ENCODE measurements at places on chromosomes 7 and 10.
A peak's percentile ranks its signal among the peaks of the same experiment; 100 is the strongest.

- no peak for DNase-seq
Observed at GRCh38 chr7:18153183-18153748, 125.6 kb upstream of the PRPS1L1 start.

GRCh38 chr7:37645282-37646050, 38.1 kb upstream of the GPR141 start:
- no peak for DNase-seq

- no peak for DNase-seq
Observed at GRCh38 chr10:133529576-133529946, 2.4 kb downstream of the CYP2E1 start.

DNA sequence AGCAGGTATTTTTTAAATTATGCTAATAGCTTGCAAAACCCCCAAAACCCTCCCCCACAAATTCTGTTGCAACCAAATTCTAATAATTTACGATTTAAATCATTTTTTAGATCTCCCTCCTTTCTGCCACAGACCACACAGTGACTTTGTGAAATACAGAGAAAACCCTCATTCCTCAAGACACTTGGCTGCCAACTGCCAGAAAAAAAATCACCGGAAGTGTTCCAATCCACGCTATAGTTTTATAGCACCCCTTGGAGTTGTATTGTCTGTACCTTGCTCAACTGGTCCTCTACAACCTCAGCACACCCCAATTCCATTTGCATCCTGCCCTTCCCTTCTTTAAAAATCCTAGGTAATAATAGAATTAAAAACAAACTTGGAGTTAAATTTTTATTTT, 560.1 kb downstream of the PARD3 start:
- no peak for DNase-seq

GRCh38 chr10:1569208-1569607, 168.1 kb downstream of the ADARB2 start:
- DNase-seq: no peak

DNA sequence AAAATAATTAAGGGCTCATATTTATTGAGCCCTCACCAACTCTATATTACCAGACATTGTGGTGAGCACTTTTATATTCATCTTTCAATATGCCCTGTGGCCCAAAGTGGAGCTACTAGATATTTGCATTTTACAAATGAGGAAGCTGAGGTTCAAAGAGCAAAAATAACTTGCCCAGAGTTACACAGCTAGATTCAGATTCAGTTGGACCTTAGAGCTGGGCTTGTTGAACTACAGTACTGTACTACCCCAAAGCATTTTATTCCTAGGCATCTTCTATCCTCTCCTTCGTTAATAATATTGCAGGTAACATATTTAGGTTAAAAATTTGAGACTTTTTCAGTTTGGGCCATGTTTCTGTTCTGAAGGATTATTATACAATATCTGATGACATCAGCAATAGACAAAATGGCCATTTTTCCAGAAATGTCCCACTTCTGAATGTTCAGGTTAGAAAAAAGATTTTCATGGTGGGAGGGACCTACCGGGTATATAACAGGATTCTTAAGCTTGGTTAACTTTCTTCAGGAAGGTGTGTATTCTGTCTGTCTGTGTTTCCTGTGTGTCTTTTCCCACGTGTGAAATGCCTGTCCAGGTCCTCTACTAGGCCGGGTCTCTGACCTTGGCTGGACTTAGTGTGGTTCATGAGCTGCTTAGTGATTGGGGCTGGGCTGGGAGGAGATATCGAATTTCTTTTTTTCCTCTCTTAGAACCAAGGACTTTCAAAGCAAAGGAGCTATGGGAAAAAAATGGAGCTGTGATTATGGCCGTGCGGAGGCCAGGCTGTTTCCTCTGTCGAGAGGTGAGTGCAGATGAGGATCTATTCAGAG, 13.6 kb downstream of the PRXL2A start:
- no peak for DNase-seq

DNA sequence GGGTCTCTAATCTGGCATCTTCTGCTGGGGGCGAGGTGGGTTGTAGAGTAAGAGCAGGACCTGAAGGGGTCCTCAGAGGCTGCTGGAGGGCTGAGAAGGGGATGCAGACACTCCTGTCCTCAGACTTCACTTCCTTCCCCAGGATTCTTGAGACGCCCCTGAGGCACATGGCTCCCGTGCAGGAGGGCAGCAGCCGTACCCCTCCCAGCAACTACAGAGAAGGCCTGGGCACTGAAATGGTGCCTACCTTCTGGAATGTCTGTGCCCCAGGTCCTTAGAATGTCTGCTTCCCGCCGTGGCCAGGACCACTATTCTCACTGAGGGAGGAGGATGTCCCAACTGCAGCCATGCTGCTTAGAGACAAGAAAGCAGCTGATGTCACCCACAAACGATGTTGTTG, 52.0 kb downstream of the VWA2 start:
- no peak for DNase-seq

DNA sequence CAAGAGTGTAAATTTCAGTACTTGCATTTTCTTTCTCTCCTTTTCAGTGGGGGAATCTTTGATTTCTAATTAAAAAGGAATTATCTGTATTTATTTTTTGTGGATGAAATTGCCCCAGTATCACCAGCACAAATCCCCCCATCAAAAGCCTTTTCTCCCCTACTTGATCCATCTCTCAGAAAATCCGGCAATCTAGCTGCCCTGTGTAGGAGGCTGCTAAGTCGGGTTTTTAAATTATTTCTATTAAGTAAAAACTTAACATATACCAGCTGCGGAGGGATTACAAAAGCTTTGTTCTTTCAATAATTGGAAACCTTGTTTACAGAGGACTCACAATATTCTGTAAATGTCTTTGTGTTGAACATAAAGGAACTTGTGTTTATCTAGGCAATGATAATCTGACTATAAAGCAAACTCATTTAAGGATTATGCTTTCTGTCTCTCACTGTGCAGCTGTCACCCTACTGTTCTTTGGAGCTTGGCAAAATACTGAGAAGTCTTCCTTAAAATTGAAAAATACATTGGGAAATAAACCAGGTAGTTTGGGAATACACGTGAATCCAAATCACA, 177.4 kb upstream of the PRR15 start:
- no peak for DNase-seq

GRCh38 chr10:27723436-27723835, 22.2 kb downstream of the MKX start:
- DNase-seq: no peak

DNA sequence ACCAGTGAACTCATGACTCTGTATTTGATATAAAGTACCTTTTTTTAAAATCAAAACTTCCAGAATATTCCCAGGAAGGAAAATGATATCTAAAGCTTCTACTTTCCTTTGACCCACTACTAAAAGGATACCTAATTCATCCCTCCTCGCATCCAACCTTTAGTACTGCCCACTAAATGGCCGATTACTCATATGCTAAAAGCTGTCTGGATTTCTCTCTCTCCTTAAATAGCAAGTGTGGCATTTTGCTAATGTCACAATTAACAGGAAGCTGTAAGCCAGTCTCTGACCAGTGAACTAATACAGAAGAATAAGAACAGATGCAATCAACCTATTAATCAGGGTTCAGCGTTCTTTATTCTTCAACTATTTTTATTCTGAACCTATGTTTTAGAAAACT, 59.0 kb downstream of the DNAJB9 start:
- DNase-seq: no peak

GRCh38 chr10:6343305-6344010, 140.7 kb downstream of the PFKFB3 start:
- no peak for DNase-seq

- DNase-seq: no peak
Observed at GRCh38 chr7:32506266-32507054, 11.2 kb downstream of the AVL9 start.

DNA sequence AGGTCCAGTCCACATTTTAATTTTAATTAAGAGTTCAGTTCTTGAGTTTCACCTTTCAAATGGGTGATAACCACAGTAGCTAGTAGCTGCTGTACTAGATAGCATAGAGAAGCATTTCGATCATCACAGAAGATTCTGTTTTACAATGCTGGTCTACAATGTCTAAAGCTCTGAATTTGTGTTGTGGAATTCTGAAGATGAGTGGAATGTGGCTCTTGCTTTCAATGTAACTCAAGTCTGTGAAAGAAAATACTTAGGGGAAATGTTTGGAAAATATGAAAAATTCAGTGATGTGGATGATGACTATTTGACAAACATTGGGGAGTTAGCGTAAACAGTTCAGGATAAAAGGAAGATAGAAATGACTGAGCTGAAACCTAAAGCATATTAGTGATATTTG, 139.4 kb downstream of the GNAT3 start:
- DNase-seq: no peak

- no peak for DNase-seq
Observed at GRCh38 chr7:46146454-46147255, 225.6 kb upstream of the IGFBP3 start.

- DNase-seq: no peak
Observed at GRCh38 chr7:66865290-66865864, 55.6 kb upstream of the TMEM248 start.

DNA sequence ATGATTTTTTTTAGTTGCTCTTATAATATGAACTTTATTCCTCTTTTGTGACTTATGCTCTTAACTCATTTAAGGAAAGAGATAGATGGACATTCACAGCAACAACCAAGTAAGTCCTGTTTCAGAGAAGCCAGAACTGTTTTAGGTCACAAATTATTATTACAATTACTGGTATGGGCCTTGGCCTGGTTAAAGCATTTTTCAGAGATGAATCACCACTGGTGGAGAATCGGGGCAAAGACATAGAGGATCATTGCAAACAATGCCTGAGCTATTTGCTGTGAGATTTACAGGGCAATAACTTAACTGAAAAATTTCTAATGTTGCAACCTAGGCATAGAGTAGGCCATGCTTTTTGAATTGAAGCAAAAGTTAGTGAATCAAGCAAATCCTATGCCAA, 138.0 kb upstream of the YAE1 start:
- no peak for DNase-seq

DNA sequence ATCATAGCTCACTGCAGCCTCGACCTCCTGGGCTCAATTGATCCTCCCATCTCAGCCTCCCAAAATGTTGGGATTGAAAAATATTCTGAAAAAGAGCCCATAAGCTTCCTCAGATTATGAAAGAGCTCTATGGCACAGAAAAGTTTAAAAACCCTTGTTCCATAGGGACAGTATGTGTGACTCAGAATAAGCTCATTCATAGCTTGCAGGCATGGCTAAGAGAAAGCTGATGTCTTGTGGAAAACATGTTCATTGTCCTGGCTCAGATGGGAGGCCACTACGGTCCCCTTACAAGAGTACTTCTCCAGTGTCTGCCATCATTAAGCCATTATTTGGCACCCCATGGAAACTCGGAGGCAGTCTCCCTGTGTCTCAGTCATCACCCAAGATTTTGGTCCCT, 64.0 kb downstream of the CCDC3 start:
- DNase-seq: no peak

- no peak for DNase-seq
Observed at GRCh38 chr10:86692023-86692514, 23.8 kb downstream of the LDB3 start.

GRCh38 chr7:47327698-47328391, 254.1 kb downstream of the TNS3 start:
- DNase-seq: peak; percentile 94

- DNase-seq: no peak
Observed at GRCh38 chr7:156793334-156793733, 99.6 kb downstream of the LMBR1 start.

- DNase-seq: peak; percentile 90
Observed at GRCh38 chr7:42091461-42092291, 145.3 kb downstream of the GLI3 start.

Measured in ELF-1 (cell line).